ENCODE measurements at places on chromosomes 6 and 20. TPM values are rescaled to one million over a fixed set of nuclear protein-coding genes. Genes with fewer than 3 reads are reported as not detected.

The BPIFA1 gene
- 24.0 TPM for total RNA-seq

The PLEKHG1 gene
- total RNA-seq = 9.6 TPM

The TDP2 gene
- total RNA-seq = 33.2 TPM

The SCRT2 gene
- total RNA-seq = not detected

The HTR1E gene
- not detected for total RNA-seq

The COL20A1 gene
- 0.07 TPM for total RNA-seq

The TREML2 gene
- total RNA-seq = under 0.01 TPM

The EDN1 gene
- total RNA-seq = 20.3 TPM
